Neural progenitor cell (in vitro differentiated cells): ENCODE measurements at places on chromosomes 16 and 17. TPM values are rescaled to one million over a fixed set of nuclear protein-coding genes. Genes with fewer than 3 reads are reported as not detected.

The NARF gene
- 154 and 166 TPM in 2 replicates for total RNA-seq

The CHST6 gene
- total RNA-seq, result 6.2 and 12.5 TPM in 2 replicates

The AOC3 gene
- 0.90 TPM in 1 of 2 replicates, not detected in the other for total RNA-seq

The CDK3 gene
- total RNA-seq, result 3.0 and 6.8 TPM in 2 replicates

The CCNF gene
- 41.6 and 67.3 TPM in 2 replicates for total RNA-seq

The CNTNAP4 gene
- 0.41 TPM in 1 of 2 replicates, not detected in the other for total RNA-seq

The RNU2-1 gene
- total RNA-seq, result not detected in 2 replicates

The KCNG4 gene
- total RNA-seq, result not detected in 2 replicates

The TBC1D3 gene
- not detected in 2 replicates for total RNA-seq

The ZBTB4 gene
- total RNA-seq, result 5.4 and 15.5 TPM in 2 replicates

The TAT gene
- total RNA-seq, result not detected in 2 replicates

The ARHGAP44 gene
- 8.7 and 10.6 TPM in 2 replicates for total RNA-seq

The TMEM98 gene
- 117 and 168 TPM in 2 replicates for total RNA-seq

The CCL11 gene
- not detected in 2 replicates for total RNA-seq
